ENCODE measurements at places on chromosomes 2 and 18.

DNA sequence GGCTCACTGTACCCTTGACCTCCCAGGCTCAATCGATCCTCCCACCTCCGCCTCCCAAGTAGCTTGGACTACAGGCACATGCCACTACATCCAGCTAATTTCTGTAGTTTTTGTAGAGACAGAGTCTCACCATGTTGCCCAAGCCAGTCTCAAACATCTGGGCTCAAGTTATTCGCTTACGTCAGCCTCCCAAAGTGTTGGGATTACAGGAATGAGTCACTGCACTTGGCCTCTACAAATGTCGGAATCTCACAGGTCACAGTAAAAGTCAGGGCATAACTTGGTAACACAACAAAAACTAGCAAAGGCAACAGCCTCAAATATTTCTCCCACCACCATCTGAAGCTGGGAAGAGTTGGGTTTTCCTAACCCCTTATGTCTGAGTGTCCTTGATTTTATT is 25.3 kb downstream of the SCG2 start:
- DNase-seq: no peak

GRCh38 chr2:41206004-41206403 is 754.1 kb upstream of the SLC8A1 start:
- DNase-seq: no peak

DNA sequence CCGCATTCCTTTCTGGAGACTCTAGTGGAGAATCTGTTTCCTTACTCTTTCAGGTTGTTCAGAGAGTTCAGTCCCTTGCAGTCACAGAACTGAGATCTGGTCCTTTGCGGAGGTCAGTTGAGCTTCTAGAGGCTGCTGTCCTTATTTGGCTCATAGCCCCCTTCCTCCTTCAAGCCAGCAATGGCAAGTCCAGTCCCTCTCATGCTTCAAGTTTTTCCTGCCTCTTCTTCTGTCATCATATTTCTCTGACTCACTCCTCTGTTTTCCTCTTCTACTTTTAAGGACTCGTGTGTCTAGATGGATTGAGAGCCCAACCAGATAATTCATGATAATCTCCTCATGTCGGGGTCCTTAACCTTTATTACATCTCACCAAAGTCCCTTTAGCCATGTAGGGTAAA is 173.5 kb upstream of the FOSL2 start:
- no peak for DNase-seq

GRCh38 chr2:203811491-203812221 is 55.9 kb upstream of the CTLA4 start:
- no peak for DNase-seq

- no peak for DNase-seq
These were observed 710 bp downstream of the SEC11C start for GRCh38 chr18:59140302-59140885.

GRCh38 chr18:11488175-11488574 is 121.2 kb upstream of the SLC35G4 start:
- no peak for DNase-seq

DNA sequence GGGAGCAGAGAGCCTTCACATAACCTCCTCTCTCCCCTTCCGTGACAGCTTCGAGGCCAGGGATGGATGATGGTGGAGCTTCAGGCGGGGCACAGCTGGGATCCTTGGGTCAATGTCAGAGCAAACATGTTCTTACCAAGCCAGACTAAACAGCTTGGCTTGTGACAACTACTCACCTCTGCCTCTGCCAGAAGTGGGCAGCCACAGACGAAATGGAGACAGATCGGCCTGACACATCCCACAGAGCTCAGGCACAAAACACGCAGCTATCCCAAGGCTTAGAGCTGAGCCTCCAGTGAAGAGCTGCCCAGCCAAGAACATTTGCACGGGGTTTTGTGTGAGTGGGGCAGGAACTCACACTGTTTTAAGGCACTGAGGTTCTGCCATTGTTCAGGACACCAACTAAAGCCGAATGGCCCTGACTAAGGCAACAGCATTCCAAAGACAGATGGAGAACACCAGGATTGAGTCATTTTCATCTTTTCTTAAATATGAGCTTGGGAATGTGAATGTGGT is 12.8 kb downstream of the PXDN start:
- no peak for DNase-seq

DNA sequence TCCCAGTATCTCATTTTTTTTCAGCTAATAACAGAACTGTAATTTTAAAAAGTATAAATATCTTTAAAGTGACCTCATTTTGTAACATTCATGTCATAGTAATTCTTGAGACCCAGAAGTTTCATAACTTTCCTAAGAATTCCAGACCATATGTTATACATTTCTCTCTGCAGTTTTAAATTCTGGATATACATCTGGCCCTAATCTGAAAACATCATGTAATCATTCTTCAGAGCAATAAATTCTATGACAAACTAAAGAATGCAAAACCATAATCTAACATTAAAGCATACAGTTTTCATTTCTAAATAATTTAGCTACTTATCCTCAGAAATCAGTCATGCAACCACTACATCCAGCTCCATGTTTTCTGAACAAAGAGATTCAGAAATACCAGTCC is 198.3 kb upstream of the SLC35G4 start:
- no peak for DNase-seq

- no peak for DNase-seq
These were observed 1343.5 kb downstream of the SUCLG1 start for GRCh38 chr2:83115606-83116005.

DNA sequence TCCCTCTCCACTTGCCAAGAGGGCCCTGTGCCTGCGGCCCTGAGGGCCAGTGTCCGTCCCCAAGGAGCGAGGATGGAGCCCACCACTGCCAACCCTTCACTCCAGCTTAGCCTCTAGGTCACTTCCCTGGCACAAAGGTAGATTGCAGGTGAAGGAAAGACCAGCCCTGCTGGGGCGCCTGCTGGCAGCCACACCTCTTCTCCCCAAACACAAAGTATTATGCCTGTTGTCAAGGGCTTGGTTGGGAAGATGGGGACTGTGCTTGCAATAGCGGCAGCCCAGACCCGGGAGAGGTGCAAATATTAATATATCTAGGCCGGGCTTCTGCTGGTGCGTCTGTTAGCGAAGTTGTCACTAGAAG is 7.7 kb downstream of the KCNF1 start:
- no peak for DNase-seq

DNA sequence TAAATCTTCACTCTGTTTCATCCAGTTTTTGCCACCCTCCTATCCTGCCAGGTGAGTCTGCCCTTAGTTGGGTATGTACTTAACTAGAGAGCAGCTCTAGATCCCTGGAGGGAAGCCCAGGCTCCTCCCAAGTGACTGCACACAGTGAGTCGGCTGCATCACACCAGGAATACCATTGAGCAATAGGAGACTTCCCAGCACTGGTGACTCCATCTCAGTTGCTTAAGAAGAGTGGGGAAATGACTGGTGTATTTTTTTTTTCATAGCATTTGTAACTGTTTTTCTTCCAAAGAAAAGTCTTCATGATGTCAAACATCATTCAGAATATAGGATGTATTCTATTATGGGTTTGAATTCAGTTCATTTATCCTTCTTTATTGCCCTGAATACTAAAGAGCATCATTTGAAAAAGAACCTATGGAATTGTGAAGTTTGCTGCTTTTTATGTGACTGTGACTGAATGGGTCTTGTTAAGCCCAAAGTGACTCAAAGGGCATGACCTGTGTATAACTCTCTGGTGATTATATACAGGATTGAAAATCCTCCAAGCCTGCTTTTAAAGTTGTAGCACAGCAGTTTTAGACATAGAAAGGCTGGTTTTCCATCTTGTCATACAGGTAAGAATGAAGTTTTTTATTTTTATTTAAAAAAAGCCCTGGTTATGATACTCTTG is 84.3 kb downstream of the MAP3K20 start:
- no peak for DNase-seq

GRCh38 chr2:113172721-113173541 is 840 bp upstream of the PSD4 start:
- DNase-seq: no peak

GRCh38 chr2:165287094-165287778 is 48.0 kb downstream of the SCN2A start:
- no peak for DNase-seq

DNA sequence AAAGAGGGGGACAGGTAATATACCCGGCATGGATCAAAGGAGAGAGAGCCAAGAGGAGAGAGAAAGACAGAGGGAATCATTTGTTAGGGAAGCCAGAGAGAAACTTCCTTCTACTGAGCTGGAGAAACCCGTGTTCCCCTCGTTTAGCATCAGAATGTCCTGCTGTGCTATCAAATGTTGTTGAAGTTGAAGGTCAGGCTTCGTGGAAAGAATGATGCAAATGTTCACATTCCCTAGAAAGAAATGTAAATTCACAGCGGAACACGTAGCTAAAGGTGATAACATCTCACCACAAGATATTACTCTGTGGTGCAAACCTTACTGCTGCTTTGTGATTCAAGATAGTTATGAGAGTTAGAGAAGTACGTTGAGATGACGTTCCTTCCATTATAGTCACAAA is 258.1 kb downstream of the LNPK start:
- DNase-seq: no peak

Measured in urinary bladder (tissue), 4 donors.